ENCODE measurements at places on chromosomes 6 and 20. TPM values are rescaled to one million over a fixed set of nuclear protein-coding genes. Genes with fewer than 3 reads are reported as not detected.

Gene FAM184A
- total RNA-seq: 3.7 TPM

Gene PNRC1
- 173 TPM for total RNA-seq

Gene MRS2
- total RNA-seq: 14.4 TPM

Gene CYP39A1
- 10.8 TPM for total RNA-seq

DNA sequence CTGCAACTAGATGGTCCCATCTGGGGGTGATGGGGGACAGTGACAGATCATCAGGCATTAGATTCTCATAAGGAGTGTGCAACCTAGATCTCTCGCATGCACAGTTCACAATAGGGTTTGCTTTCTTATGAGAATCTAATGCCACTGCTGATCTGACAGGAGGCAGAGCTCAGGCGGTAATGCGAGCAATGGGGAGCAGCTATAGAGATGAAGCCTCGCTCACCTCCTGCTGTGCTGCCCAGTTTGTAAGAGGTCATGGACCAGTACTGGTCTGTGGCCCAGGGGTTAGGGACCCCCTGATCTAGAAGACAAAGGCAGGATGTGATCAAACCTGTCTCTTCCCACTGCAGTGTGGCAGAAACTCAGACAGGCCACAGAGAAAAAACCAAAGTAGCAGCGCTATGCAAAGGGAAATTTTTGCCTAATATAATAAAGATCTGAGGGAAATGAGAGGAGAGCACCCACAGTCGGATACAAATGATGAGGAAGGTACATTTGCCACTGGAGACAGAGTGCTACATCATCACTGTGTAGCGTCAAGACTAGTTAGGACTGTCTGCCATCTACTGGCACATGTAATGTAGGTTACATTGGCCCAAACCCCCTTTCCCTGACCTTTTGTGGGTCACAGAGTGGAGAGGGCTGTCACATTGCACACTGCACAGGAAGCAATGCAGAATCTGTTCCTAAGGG, 4.1 kb upstream of the LY86 start:
- DNase-seq: no peak
